D721Med (cell line): ENCODE measurements at places on chromosomes 2 and 18.

DNA sequence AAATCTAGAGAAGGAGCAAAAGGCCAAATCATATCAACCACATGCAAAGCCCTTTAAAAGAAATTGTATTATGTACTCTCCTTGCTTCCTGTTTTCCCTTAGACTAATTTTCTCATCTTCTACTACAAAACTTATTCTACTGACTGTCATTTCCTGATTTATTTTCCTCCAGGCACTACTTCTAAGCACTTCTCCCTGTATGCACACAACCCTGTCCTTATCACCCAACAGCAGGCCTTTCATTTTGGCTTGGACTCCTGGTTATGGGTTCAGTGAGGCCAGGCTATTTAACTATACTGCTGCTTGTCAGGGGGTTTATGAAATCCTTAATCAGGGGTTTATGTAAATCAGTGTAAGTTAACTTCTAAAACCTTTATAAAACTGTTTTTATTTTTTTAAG is 205.1 kb upstream of the FAM98A start:
- DNase-seq, result no peak

DNA sequence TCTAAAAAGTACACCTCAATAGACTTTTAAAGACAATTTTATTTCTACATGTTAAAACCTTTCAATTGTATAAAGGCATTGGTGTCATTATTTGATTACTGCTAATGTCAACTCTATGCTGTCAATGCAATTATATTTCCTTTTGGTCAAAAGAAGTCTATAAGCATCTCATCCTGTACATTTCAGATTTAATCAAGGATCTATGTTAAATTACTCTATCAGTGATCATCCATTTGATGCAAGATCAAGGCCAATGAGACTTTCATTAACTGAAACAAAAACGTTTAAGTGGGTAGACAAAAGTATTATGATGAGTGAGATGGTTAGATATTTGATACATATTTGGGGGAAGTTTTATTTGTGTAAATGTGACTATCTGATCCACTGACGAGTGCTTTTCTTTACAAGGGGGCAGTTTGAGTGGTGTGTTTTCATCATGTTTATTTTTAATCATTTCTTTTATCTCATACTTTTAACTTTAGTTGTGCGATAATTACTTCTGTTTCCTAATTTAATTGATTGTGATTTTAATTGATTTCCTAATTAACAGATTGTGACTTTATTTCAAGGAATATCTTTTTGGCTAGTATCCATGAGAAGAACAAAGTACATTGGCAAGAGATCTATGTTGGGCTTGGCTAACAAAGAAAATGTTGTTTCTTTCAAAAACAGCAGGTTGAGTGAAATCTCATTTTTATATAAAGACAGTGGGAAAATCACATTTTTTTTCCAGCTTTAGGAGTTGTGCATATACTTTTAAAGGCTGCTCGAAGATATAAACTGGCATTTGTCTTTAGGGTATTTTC is 1.1 kb downstream of the ARHGAP28 start:
- no peak for DNase-seq

DNA sequence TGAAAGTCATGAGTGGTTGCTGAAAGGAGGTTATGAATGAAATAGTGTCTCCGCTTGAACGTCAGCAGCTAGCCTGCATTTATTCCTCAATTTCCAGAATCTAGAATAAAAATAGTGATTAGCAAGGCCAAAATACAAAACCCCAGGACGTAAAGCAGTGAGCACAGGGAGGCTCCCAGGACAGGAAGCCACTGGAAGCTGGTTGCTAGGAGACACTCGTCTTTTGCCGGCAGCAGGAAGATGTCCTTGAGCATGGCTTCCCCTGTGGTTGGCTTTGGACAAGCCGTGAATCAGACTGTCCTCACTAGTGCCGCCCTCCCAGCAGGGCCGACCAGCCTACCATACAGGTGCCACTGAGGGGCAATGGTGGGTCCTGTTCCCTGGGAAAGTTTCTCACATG is 374.4 kb downstream of the MTX2 start:
- DNase-seq, result no peak

DNA sequence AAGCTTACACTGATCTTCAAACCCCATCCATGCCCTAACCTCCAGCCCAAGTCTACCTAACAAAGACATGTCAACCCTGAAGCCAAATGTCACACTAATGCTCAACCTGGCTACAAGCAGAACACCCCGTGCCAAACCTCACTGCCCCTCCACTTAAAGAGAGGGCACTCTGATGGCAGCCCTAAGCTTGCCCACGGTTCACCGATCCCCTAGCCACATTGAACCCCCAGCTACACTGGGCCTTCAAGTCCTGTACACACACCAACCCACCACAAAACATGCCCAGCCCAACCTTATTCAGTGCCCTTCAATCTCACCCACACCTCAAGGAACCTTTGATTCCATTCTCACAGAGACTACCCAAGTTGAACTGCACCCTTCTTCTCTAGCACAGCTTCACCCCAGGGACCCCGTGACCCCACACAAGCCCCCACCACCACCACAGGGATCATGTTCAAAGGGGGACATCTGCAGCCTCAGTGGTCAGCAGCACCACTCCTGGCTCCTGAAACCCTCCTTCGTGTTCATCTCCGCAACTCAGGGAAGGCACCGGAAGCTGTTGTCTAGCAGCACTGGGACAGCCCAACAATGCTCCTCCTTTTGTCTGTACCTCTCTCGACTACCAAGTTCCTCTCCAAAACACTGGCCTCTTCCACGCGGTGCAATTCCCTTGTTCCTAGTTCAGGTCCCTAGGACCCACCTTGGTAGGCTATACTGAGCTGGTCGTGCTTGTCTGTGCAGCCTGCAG is 218.8 kb downstream of the CYP26B1 start:
- DNase-seq, result no peak

- no peak for DNase-seq
Measured at GRCh38 chr2:224838335-224838734, 122.2 kb upstream of the CCDC195 start.

GRCh38 chr18:45551142-45551815 is 64.0 kb upstream of the SLC14A2 start:
- DNase-seq, result no peak

DNA sequence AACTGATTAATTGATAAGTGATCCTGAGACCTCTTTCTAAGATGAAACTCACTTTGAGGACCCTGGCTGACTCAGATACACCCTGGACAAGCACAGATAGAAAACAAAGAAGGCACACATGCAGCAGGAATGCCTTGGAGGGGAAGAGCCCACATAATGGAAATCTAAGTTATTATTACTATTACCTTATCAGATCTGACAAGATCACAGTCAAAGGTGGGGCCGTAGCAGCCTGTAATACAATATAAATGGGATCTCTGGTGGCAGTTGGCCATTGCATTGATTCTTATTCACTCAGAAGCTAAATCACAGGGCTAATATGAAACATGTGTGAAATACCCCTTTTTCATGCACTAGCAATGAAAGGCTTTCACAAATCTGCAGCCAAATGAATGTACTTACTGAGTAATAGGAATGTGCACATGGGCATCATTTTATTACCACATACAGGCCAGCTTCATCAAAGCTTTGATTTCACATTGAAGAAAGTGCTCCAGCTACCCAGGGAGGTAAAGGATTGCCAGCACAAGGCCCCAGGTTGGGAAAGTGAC is 84.0 kb downstream of the ZBTB7C start:
- no peak for DNase-seq

DNA sequence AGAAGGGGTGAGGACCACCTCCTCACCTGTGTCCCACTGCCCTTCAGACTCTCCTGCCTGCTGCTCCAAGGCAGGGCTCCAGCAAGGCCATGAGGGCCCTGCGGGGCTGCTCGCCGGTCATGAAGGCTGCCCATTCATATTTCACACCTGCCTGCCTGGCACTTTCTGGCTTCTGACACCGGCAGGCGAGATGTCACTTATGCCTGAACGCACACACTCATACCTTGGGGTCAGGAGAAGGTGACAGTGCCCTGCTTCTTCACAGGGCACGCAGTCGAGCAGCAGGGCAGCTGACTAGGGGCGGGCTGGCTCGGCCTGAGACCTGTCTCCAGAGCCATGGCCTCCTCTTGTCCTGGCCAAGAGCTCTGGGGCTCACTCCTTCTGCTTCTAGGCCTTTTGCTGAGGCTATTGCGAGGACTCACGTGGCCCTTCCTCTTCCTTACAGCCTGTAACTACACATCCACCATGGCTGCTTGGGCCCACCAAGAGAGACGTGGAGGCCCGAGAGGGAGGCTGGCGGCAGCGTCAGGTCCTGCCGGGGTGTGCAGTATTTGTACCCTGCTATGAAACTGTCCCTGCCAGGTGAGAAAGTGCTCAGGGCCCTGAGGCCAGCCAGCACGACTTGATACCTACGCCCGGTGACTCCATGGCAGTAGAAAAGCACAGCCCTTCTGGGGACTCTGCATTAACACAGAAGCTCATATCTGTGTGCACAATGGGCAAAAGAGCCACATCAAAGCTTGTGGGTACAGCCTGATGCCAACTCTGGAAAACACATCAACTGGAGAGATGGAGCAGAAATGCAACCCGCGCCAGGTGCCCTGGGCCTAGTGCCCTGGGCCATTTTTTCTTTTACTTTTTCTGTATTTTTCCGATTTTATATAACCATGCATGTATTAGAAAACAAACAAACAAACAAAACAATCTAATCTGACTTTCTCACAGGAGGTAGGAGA is 30.6 kb downstream of the HS6ST1 start:
- DNase-seq, result no peak

GRCh38 chr18:35588995-35589394 is 7.5 kb downstream of the GALNT1 start:
- no peak for DNase-seq

GRCh38 chr2:201781557-201782051 is 871 bp upstream of the ALS2 start:
- DNase-seq, result no peak

DNA sequence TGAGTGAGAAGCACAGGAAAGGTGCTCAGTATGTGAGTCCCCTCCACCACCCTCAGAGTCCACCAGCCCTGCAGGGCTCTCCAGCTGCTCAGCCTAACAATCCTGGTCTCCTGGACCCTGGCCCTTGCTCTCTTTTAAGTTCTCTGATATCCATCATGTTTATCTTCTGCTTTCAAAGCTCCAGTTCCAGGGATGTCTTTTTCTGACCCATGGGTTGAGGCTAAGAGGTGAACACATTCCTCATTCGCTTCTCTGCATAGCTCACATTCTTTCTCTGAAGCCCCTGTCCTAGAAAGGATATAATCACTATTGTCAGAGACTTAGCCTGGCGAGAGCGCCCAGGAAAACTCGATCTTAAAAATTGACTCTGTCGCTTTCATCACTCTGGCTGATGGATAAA is 86.4 kb downstream of the ARL4C start:
- no peak for DNase-seq

- DNase-seq, result no peak
Measured at GRCh38 chr2:126655051-126655450, 907 bp upstream of the GYPC start.

DNA sequence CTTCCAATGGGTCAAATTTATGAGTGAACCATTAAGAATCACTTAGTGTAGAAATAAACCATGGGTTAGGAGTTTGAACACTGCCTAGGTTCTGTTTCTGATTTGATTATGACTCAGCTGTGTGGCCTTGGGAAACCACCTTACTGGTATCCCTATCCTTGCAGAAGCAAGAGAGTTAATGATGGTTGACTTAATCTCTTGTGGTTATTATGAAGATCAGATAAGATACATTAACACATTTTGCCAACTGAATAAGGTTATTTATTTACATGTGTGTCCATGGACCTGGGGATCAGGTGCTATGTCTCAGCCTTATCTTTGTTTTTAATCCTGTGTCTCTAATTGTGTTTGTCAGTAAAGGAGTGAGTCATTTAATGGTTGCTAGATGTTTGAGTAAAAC is 5.4 kb upstream of the KCNJ13 start:
- no peak for DNase-seq

DNA sequence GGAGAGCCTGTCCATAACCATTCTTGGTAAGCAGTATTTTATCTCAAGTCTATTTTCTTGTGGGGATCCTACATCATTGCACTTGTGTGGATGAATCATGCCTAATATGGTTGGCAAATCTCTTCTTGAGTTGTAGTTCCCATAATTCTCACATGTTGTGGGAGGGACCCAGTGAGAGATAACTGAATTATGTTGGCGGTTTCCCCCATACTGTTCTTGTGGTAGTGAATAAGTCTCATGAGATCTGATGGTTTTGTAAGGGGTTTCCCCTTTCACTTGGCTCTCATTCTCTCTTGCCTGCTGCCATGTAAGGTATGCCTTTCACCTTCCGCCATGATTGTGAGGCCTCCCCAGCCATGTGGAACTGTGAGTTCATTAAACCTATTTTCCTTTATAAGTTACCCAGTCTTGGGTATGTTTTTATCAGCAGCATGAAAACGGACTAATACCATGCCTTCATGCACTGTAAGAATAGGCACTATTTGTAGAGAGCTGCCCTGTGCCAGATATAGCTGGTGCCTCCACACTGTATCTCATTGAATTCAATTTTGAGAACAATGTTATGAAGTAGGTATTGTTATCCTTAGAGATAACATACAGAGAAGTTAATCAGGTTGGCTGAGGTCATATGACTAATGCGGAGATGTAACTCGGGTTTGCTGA is 148.3 kb downstream of the PLCL1 start:
- no peak for DNase-seq

DNA sequence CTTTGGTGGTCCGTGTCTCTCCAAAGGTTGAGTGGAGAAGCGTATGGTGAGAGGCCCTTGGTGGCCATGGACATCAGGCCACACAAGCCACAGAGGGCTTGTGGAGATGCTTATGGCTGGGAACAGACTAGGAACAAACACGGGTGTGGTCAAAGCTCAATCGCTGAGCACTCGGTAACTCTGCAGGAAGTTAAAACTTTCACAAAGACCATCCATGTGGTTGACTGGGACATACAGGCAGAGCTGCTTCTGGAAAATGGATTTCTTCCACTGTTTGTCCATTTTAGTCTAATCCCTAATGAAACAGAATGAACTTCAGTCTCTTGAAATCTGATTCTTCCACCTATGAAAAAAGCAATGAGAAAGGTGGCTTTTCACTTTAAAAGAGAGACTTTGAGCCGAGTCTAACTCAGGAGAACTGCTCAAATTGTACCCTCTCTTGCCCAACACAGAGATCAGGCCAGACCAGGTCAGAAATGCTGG is 17.7 kb downstream of the GDF7 start:
- DNase-seq, result no peak

DNA sequence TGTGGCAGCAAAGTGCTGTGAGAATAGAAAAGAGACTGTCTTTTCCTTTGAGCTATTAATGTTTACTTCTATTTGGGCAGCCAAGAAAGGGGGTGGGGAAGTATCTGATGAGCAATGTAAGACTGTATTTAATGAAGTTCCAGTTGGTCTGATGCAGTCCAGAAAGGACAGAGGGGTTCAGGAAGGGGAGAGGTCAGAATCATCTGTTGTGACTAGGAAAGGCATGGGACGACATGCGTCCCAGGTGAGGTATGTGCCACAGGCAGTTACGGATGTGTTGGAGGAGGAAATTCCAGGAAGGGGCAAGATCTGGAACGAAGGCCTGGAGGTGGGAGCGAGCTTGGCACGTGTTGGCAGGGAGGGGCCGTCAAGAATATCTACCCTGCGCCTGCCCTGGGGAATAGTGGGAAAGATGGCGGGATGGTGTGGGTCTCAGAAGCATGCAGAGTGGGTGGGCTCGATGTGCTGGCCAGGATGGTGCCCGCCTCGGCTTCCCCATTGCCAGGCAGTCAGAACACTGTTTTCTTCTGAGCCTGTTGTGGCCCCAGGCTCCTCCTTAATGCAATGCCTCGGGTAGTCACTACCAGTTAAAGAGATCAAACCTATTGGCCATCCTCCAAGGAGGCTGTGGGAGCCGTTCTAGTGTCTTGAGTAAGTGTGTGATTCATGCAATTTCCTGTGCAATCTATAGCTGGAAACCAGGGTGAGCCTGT is 57.8 kb upstream of the TXNDC2 start:
- no peak for DNase-seq

GRCh38 chr2:151264157-151264825 is 2.6 kb upstream of the RBM43 start:
- no peak for DNase-seq
